ENCODE measurements at places on chromosomes 2 and 18. TPM values are rescaled to one million over a fixed set of nuclear protein-coding genes. Genes with fewer than 3 reads are reported as not detected.

CHST10 gene
- 23.6 TPM for total RNA-seq

ASPRV1 gene
- 4.3 TPM for total RNA-seq

MAPK4 gene
- total RNA-seq, result 2.3 TPM

LOXHD1 gene
- 0.30 TPM for total RNA-seq

- no peaks in the 10 kb centered on the region for H3K36me3 ChIP-seq
- DNase-seq, result no peak
- no peaks in the 10 kb centered on the region for H3K27me3 ChIP-seq
- H3K4me1 ChIP-seq, result no peaks in the 10 kb centered on the region
- no peak overlapping the region for H3K4me3 ChIP-seq
- no peak overlapping the region for H3K27ac ChIP-seq
Observed at GRCh38 chr2:13611939-13612338, 895.2 kb downstream of the TRIB2 start.

Measured in ovary (tissue), 10 donors.